ENCODE measurements at places on chromosomes 1 and 21.

DNA sequence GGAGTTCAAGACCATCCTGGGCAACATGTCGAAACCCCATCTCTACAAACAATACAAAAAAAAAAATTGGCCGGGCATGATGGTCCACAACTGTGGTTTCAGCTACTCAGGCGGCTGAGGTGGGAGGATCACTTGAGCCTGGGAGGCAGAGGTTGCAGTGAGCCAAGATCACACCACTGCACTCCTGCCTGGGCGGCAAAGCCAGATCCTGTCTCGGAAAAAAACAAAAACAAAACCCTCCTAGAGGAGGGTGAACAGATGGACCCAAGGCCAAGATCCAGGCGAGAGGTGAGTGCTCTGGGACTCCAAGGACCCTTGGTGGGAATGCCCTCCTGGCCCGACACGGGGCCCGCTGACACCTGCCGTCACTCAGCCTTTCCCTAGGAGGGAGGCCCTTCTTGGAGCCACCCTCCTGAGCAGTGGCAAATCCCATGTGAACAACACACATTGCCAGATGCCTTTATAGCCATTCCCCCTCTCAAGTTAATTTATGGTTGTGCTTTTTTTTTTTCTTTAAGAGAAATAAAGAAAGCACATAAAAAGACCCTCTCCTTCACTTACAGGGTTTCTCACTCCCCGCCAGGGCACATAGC, 380 bp downstream of the TFF2 start:
- no peak for DNase-seq

DNA sequence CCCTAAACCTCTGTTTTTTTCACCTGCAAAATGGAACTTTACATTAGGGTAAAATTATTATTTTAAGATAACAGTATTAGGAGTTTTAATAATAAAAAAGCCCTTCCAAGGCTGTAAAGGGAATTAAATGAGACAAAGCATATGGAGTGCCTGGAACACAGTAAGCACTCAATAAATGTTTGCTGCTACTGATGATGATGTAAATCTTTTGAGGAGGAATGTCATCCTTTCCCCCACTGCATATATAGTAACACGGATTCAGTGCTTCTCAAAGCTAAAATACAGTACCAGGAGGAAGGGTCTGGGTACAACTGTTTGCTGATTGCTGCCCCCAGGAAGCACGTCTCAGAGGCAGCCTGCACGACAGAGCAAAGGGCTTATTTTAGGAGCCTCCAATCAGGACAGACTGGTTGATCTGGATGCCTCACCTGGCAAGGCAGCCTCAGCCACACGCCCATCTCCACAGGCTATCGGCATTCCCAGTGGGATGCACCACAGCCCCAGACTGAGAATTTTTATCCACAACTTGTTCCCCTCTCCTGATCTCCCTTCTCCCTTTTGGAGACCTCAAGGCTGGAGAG, 64.4 kb downstream of the GADD45A start:
- no peak for DNase-seq

- no peak for DNase-seq
These were observed 113.2 kb downstream of the PTGER3 start for GRCh38 chr1:70934194-70934961.

GRCh38 chr1:154786804-154787570, 83.1 kb downstream of the KCNN3 start:
- DNase-seq, result no peak

DNA sequence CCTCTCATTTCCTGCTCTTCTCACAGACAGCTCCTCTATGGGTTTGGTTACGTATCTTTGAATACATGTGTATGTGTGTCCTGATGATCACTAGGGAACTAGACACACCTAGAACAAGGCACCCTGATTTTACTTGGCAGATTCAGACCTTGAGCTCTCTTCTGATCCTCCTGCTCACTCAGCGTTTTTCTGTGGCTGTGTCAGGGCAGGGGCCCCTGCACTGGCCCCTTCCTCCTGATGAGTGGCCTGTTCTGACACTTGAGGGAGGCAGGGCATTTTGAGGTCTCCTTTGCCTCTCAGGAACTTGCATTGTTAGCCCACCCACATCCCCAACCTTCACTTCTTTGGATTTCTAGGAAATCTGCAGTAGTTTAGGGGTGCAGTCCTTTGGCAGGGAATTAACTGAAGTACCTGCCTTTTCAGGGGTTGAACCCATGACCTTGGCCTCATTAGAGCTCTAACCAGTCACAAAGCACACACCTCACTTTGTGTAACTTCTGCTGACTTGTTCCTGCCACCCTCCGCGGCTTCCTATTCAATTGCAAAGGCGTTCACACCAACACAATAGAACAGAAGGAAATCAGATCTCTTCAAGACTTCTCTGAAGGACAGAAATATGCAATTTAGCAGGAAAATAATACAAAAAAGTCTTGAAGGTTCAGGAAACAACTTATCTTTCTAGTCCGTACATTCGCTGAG, 8.8 kb downstream of the SMYD2 start:
- no peak for DNase-seq

DNA sequence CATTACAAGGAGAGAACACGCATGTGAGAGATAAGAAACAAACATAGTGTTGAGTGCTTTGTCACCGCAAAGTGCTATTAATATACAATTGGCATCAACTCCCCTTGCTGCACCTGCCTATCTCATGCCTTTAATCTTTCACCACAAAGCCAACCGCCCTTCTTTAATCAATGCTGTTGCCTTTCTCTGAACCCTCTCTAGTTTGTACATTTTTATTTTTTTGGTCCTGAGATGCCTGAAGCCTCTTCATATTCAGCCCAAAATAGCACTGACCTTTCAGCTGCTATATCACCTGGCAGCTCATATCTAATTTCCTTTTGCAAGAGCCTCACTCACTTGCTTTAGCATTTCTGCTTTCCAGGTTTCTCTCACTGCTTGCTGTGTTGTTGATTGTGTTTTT, 504.7 kb downstream of the NUF2 start:
- DNase-seq, result no peak

DNA sequence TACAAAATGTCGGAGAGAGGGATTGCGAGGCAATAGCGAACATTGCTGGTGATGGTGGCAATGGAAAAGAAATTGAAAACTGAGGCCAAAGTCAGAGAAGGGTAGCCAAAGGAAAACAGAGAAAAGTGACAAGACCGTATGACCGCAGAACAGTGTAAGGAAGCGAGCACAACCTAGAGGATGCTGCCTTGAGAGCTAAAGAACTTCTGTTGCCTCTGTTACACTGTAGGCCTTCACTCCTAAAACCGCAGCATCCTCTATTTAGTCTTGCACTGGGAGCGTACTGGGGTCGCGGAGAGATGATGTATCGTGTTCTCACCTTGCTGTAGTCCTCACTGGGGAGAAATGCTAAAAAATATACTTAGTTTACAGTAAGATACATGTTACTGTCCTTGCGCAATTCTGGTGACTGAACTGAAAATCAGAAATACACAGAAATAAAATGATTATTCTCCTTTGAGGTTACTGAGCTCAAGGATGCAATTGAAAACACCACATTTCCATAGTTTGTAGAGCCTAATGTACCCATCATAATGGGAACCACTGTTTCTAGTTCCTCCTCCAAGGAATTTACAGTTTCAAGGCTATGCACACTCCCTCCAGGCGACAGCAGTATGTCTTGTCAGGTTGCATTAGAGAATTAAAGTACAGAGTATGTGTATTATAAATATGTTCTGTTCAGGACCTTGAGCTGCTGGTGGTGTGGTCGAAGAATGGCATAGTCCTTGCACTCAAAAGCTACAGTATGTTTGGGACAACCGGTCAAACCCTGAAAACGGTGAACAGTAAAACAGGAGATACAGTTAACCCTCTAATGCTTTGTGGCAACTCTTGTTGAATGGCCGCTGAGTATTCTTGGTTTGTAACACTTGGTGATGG, 1.3 kb downstream of the NEK7 start:
- peak; percentile 33 for DNase-seq

- no peak for DNase-seq
These were observed 51.9 kb downstream of the DHX9 start for GRCh38 chr1:182890927-182891610.

- no peak for DNase-seq
These were observed 227.6 kb upstream of the C1orf174 start for GRCh38 chr1:4127592-4128140.

GRCh38 chr1:41714638-41715389, 203.9 kb downstream of the HIVEP3 start:
- no peak for DNase-seq

- no peak for DNase-seq
These were observed 156.5 kb downstream of the EIF4G3 start for GRCh38 chr1:21020151-21020550.

- no peak for DNase-seq
These were observed 2.1 kb downstream of the PADI1 start for GRCh38 chr1:17207046-17207445.

- no peak for DNase-seq
These were observed 23.3 kb upstream of the OTUD3 start for GRCh38 chr1:19858893-19859292.

GRCh38 chr1:195663549-195664280, 944.5 kb downstream of the KCNT2 start:
- DNase-seq, result no peak

DNA sequence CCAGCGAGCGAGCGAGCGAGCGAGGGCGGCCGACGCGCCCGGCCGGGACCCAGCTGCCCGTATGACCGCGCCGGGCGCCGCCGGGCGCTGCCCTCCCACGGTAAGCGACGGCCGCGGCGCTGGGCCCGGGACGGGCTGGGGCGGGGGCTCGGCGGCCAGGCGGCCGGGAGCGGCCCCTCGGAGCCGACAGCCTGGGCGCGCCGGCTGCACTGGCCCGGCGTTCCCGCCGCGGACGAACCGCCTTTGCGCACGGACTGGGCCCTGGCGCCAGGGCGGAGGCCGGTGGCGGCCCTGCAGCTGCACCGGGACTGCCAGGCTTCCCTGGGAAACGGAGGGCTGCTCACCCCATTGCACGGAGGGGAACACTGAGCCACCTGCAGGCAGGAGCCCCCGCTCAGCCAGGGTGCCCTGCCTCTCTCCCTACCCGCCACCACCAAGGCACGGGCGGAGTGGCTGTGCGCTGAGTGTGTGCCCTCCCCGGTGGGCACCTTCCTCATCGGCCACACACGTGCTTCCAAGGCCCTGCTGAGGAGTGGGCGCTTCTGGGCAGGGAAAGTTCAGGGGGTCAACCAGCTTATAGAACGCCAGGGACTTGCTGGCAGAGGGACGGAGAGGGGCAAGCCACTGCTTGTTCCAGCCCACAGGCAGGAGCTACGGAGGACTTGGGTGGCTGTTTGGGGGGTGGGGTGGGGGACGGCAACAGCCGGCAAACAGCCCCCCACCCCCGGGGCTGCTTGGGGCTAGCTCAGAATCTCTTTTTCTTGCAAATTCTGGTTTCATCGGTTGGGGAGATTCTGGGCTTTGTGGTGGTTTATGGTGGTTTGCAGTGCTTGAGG, 532 bp downstream of the CSF1 start:
- no peak for DNase-seq

DNA sequence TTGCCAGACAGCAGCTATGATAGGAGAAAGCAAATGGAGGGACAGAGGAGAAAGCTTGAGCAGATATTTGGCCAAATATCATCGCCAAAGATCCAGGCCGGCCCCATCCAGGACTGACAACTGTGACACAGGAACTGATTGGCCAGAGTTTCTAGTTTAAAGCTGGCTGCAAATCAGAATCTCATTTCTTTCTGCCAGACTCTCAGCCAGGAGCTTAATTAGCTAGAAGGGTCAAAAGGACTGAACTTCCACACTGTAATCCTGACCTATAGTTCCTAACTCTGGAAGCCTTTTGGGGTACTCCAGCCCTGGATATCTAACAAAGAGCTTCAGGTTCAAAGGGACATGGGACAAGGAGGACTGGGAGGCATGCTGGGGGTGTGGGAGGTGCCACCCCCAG, 106.7 kb upstream of the GNG12 start:
- no peak for DNase-seq

DNA sequence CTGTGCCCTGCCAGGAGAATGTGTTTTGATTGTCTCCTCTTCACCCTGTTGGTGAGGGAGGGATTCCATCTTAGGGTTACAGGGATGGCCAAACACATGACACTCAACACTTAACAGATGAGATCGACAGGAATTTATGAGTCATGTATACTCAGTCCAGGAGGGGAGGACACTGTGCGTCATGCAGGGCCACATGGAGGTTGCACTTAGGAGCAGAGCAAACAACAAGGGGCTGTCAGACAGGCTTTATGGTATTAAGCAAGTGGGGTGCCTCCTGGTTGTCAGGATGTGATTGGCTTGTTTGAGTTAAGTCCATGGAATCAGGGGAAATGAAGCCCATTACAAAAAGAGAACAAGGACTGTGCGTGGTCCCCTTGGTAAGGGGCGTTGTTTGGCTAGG, 26.9 kb downstream of the EDARADD start:
- no peak for DNase-seq

GRCh38 chr1:113088972-113089371, 16.0 kb downstream of the LRIG2 start:
- DNase-seq, result no peak

DNA sequence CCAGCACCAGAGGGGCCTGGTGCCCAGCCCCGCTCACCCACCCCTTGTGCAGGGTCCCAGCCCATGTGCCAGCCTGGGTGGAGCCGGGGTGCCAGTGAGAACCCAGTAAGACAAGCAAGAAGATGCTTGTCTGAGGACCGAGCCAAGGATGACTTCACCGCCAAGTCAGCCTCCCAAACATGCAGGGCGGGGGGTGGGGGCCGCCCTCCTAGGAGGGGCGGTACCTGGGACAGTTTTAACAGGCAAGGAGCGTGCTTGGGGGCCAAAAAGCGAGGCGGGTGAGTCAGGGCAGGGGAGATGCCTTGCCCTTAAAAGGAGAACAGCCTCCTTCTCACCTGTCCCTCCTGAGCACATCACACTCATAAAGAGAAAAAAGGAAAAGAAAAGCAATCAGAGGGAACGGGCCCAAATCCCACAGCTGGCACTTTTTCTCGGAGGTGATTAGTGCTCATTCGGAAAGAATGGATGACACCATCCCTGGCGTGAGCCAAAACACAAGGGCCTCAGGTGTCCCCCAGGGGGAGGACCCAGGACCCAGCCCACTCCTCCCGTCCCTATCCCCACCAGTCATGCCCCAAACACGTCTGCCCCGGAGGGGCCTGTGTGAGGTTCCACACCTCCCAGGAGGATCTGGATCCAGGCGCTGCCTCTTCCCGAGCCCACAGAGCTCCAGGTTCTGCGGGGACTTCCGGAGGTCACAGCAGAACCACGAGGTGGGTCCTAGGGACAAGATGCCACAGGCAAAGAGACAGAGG, 77.6 kb upstream of the IFFO2 start:
- no peak for DNase-seq

DNA sequence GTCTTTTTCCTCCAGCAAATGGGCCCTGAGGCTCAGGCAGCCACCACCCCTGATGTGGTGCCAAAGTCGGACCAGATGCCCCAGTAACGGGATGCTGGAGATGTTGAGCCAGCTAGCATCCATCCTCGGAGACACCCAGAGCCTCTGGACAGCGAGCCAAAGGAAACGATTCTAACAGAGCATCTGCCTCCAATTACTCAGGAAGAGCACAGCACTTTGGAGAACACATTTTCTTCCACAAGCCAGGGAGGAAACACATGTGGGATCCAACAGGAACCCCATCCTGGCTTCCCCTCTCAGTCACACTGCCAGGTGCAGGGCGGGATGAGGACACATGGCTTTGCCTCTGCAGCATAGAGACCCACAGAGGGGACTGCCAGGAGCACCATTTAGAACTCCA, 44.9 kb downstream of the C1orf198 start:
- DNase-seq, result no peak

- peak; percentile 91 for DNase-seq
These were observed 5.5 kb upstream of the PRKCZ start for GRCh38 chr1:2044510-2045319.
